ENCODE measurements at places on chromosomes 12 and 14. TPM values are rescaled to one million over a fixed set of nuclear protein-coding genes. Genes with fewer than 3 reads are reported as not detected.

DNA sequence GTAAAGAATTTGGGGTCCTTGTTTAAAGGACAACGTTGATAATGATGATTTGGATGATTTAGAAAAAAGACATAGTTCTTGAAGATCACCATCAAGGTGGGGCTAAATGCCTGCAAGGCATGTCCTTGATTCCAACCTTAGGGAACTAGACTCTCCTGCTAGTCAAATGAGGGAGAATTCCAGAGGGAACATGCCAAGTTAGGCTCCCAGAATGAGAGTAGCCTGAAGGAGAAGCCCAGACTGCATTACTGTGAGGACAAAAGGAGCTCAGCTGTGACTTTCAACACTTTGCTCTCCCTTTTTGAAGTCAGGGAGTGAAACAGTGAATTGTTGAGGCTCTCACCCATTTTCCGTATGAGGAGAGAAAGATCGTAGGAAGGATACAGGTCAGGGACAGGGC, 95.2 kb upstream of the TBX3 start:
- DNase-seq, result no peak

GRCh38 chr12:122087431-122088178, 9.0 kb downstream of the MLXIP start:
- DNase-seq, result no peak

SHMT2 gene
- polyA plus RNA-seq, result 75.2 TPM

FGD6 gene
- 14.9 TPM for polyA plus RNA-seq

DNA sequence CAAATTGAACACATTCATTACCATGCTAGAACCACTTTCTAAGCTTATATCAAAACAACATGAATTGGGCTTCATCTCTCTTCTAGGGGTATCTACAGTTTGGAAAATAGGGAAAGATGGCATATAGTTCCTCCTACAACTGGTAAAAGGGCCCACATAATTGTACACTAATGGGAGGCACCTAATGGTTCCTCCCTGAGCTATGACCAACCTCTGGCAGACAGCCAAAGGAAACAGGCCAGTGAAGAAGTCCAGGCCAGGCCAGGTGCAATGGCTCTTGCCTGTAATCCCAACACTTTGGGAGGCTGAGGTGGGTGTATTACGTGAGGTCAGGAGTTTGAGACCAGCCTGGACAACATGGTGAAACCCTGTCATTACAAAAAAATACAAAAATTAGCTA, 23.2 kb upstream of the APOF start:
- DNase-seq, result no peak

DNA sequence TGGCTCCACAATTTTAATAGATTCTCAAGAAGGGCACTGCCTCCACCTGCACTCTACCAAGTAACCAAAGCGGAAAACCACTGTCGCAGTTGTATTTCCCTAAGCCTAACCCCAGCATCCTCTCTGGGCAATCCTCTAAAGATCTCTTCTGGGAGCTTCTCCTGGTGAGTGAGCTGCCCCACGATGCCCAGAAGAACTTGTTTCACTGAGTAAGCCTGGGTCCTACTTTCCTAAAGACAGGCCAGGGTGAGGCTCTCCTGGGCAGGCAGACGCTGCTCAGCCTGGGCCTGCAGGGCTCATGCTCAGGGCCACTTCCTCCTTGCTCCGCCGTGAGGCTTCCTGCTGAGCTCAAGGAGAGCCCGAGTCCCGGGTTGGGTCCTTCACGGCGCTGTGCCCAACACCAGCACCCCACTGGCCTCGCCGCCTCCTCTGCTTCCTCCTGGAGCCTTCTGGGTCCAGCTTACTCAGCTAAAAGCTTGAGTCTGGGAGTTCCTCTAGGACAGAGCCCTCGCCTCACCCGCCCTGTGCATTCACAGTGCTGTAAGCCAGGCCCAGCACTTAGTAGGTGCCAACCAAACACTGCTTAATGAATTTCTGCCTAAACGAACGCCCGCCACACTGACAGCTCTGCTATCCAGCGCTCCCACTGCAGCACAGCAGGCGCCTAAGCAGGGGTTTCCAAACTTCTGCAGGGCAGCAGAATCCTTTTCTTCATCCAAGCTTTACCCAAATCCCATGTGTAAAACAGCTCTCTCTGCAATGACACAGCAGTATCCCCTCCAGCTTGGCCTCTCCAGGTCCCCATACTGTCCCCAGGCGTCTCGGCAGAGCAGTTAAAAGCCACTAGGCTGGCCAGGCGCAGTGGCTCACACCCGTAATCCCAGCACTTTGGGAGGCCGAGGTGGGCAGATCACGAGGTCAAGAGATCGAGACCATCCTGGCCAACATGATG, 5.7 kb downstream of the RAB35 start:
- DNase-seq, result no peak

FAM181A gene
- 0.19 TPM for polyA plus RNA-seq

DNA sequence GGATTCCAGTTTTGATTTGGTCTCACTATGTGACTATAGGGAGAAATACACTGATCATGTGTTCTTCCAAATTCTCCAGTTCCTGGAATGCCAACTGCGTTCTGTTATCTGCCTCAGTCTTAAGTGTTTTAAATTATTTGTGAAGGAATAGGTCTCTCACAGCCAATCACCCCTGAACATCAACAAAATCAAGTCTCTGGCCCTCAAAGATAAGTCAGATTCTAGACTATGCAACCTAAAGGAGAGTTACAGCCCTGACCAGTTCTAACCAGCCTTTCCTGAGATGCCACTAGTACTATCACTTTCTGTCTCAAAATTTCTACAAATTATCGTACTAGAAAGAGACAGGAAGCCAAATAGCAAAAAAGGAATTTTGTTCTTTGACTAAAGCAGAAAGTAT, 22.3 kb downstream of the ZFC3H1 start:
- no peak for DNase-seq

DNA sequence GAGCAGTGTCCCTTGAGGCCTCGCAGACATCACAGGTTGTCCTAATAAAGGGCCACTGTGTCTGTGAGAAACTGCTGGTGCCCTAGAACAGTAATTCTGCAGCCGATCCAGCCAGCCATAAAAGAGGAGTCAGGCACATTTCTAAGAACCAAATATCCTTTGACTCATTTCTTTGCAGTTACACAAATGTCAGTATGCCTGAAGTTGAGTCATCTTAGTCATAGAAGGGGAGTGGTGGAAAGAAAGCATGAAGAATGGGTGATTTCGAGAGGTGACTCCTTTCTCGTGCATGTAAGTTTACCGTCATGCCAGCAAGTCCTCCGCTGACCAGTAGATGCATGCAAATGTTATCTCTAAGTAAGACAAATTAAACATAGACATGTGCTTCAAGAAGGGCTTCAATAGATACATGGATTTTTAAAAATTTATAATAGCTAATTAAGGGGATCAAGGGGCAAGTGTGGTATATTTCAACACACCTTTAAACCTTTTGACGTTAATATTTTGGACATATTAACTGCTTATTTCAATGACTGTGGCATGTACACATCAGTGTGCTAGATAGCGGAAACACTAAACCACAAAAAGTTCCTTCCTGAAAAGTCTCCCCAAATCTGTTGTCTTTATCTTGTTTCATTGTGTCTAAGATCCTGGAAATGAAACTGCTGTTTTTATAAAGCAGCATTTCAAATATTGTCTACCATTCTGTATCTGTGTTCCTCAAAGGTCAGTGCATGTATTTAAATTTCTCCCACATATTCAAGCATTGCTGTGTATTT, 497.4 kb downstream of the NPAS3 start:
- DNase-seq, result no peak

DNA sequence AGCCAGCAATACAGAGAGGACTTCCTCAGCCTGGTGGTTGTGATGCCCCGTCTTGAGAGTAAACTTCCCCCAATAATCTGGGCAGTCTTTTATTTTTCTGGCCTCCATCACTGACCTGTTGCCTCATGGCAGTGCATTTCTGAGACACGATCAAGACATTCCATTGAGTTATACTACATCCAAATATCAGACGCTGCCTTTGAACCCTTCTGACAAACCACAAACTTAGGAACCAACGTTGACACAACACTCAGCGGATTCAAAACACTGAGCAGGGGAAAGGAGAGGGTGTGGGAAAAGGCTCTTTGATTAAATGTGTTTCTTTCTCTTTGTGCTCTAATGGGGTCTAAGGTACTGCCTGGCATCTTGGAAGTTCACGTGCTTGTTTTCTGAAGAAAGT, 100.7 kb upstream of the TBX5 start:
- DNase-seq, result no peak

DNA sequence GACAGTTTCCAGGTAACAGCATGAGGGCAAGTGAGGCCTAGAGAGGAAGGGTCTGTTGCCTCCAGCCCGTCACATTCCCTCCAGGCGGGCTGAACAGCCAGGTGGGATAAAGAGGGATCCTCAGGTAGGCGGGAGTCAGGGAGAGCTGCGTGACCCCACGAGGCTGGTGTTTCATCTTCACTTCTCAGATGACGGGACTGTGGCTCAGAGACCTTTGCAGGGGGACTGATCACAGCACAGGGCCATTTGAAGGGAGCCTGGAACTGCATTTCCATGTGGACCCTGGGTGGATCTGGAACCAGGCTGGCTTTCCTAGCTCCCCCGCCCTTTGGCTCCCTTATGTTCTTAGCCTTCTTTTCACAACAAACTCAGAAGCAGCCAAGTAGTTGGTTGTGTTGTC, 37.4 kb downstream of the SH2B3 start:
- DNase-seq, result peak; percentile 29

DNA sequence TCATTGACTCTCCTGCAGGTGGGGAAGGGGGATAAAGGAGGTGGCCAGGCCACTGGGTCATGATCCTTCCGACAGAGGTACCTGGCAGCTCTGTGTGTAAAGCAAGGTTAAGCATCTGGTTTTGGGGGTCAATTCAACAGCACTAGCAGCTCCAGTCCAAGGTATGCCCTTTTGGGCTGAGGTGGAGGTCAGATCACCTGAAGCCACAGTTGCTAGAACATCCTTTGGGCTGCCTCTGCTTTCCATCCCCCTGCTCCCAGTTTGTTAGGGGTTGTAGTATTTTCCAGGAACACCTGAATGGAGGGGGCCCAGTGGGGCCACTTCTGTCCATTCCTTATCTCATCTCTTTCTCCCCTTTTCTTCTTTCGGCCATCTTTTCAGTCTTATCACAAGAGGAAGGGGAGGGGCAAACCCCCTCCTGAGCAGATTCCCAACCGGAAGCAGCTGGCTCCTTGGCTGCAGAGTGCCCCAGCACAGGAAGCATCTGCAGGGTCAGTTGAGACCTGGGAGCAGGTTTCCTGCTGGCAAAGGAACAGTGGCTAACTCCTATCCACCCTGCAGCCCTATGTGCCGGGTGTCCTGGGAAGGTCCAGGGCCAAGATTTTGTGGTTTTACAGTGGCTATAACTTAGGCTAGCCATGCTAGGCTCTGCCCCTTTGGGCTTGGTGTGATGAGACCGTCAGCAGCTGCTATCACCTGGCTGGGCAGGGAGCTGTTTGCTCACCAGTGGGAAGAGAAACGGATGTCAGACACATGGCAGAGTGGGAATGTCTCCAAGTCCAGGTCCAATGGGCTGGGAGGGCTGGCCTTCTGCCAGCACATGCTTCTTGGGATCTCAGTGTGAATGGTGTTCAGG, 40.2 kb downstream of the SH2B3 start:
- no peak for DNase-seq

DNA sequence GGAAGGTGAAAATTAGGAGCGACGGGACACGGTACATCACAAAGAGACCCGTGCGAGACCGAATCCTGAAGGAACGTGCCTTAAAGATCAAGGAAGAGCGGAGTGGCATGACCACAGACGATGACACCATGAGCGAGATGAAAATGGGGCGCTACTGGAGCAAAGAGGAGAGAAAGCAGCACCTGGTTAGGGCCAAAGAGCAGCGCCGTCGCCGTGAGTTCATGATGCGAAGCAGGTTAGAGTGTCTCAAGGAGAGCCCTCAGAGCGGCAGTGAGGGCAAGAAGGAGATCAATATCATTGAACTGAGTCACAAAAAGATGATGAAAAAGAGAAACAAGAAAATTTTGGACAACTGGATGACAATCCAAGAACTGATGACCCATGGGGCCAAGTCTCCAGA, 385.3 kb downstream of the PDZRN4 start:
- DNase-seq, result no peak

RBP5 gene
- 22.5 TPM for polyA plus RNA-seq

TTC5 gene
- 23.9 TPM for polyA plus RNA-seq

MYF6 gene
- polyA plus RNA-seq, result 0.13 TPM

DNA sequence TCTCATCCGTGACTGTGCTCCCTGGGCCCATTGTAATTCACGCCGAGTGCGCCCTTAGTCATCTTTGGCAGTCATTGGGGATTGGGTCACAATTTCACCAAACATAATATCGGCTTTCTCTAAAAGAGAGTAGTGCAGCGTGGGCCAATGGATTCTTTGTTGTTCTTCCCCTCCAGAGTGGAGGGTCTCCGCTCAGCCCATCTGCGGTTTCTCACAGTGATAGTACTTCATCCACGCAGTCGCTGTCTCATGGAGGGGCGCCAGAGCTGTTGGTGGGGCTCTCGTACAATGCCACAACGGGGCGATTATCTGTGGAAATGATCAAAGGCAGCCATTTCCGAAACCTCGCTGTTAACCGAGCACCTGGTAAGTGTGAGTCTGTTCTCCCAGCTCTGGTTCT, 321.8 kb downstream of the SNAPC1 start:
- no peak for DNase-seq

AQP6 gene
- 0.30 TPM for polyA plus RNA-seq

DNA sequence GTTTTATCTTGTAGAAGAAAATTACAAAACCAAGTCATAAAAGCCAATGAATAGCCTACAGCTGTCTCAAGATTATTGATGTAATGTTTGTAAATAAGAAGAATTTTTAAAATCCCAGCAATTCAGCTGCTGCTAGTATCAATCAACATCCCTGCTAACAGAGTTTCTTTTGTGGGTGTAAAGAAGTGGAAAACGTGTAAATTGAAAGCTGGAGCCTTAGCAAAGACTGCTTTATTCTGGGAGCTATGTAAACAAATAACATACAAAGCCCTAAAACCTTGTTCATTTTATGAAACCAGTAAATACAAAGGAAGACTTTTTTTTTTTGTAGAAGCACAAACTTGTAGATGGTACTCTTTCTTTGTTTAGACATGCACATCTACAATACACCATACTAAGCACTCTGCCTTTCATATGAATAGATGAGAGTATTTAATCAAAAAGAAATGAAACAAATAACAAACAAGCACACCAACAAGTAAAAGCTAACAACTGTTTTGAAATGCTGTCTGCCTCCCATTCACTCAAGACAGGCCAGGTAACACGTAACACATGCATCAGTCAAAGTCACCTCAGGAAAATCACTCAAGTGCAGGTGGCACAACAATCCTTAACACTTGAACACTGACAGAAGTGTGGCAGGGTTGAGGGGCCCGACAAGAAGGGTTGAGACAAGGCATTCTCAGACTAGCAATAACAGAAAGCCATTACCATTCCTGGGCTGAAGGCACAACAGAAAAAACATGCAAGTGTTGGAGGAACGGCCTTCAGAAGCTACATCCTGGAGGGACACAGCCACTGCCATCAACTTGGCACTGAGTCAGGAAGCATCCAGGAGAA, 1364.0 kb upstream of the SEL1L start:
- no peak for DNase-seq

IRAK3 gene
- polyA plus RNA-seq, result 35.0 TPM

AKAP6 gene
- 4.8 TPM for polyA plus RNA-seq

CIROP gene
- not detected for polyA plus RNA-seq

- DNase-seq, result no peak
Measured at GRCh38 chr12:90045559-90045958, 336.9 kb upstream of the ATP2B1 start.
